ENCODE measurements at places on chromosomes 3 and 15.

- no peak for DNase-seq
These were observed 67.9 kb upstream of the AKAP13 start for GRCh38 chr15:85312486-85312885.

DNA sequence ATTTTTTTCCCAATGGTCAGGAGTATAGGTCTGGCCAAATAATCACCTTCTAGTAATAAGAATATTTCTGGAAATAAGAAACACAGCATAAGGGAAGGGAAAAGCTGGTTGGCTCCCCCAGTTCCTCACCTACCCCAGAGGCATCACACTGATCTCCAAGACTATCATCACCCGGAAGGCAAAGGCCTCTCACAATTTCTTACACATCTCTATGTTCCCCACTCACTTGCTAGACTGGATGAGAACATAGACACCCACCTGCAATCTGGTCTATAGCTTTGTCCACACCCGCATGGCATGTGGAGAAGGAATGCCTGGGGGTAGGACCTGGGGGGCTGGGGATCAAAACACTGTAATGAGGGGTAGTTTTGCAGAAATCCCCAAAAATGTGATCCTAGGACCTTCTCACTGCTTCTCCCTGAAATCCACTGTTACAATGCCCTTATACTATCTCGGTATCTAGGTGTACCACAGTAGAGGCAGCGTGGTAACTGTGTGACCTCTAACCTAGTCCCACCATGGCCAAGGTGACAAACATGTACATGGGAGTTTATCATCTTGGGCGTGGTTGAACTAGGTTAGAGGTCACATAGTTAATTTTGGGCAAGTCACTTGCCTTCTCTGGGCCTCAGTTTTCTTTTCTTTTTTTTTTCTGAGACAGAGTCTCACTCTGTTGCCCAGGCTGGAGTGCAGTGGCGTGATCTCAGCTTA is 29.5 kb upstream of the NRROS start:
- DNase-seq, result no peak

DNA sequence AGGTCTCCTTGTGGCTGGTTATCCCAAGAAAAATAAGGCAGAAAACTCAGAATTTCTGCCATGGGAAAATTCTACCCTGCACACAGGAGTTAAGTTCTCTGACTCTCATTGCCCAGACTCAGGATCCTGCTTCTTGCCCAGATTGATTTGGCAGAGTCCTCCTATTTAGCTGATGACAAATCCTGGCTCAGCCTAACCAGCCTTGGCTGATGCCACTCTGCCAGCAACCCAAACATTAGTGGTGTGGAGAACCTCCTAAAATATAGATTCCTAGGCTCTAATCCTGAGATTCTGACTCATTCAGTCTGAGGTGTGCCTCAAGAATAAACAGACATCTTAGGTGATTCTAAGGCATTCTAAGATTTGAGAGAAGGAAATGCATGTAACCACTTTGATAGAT is 60.5 kb upstream of the ACTC1 start:
- no peak for DNase-seq

- no peak for DNase-seq
These were observed 47.9 kb downstream of the CORO2B start for GRCh38 chr15:68626739-68627138.

DNA sequence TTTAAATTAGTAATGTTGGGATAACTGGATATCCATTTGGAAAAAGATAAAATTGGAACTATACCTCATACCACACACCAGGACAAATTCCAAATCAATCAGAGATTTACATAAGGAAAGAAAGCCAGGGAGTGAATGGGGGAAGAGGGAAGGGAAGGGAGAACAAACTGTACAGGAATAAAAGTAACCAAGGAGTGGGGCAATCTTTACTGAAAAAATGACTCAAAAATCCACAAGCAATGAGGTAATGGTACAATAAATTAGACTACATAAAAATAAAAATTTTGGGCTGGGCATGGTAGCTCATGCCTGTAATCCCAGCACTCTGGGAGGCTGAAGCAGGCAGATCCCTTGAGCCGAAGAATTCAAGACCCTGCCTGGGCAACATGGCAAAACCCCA is 82.6 kb downstream of the MLH1 start:
- no peak for DNase-seq

DNA sequence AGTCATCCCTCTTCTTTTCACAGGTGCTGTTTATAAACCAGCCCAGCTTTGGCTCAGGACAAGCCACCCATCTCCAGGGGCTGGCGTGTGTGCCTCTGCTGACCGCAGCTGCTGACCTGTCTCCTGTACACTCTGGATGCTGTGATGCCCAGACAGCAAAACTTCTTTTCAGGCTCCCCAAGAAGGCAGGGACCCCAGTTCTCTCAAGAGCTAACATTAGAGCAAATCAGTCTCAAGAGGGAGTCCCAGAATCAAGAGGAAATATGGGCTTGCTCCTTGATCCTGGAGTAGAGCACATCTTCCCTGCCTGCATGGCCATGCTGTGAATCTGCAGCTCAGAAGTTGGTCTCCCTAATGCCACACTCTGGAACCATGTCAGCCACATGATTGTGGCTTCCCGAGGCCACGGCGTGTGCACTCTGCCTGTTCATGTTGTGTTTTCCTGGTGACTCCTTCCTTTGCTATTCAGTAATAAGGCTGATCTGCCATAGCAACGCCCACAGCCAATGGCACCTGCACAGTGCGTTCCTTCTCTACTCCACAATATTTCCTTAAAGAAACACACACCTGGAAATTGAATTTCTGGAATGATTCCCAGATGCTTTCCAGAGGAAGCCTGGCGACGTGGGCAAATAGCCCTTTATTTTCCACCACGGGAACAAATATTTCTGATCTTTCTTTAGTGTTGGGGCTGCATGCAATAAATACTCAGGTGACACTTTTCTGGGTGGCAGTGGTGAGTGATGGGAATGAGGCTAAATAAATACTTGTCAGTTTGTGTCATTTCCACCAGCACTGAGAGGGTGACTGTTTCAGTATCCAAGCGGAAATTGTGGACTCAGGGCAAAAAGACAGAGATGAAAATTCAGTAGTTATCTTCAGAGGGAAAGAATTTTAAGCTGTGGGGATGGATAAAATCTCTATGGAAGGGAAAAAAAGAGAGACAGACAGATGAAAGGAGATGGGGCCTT is 21.9 kb upstream of the THSD4 start:
- no peak for DNase-seq

All from CMK (cell line).